ENCODE measurements at places on chromosomes 2 and 18.

- DNase-seq = no peak
These were observed 468.0 kb upstream of the PKDCC start for GRCh38 chr2:41579806-41580205.

DNA sequence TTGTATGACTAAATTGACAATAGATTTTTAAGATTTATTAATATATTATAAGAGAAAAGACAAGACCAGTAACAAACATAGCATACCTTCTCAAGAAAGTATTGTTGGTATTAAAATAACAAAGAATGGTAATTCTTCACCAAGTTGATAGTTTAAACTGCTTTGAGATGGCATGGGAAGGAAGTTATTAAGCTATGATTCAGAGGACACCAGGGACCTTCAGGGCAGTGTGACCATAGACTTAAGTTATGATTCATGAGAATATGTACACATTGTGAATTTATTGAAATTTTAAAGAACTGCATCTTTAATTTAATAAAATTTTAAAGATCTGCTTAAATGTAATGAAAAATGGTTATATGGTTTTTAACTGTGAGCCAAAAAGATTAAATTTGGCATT is 205.7 kb downstream of the DSEL start:
- no peak for DNase-seq

- DNase-seq = no peak
These were observed 37.7 kb downstream of the HS1BP3 start for GRCh38 chr2:20612925-20613916.

DNA sequence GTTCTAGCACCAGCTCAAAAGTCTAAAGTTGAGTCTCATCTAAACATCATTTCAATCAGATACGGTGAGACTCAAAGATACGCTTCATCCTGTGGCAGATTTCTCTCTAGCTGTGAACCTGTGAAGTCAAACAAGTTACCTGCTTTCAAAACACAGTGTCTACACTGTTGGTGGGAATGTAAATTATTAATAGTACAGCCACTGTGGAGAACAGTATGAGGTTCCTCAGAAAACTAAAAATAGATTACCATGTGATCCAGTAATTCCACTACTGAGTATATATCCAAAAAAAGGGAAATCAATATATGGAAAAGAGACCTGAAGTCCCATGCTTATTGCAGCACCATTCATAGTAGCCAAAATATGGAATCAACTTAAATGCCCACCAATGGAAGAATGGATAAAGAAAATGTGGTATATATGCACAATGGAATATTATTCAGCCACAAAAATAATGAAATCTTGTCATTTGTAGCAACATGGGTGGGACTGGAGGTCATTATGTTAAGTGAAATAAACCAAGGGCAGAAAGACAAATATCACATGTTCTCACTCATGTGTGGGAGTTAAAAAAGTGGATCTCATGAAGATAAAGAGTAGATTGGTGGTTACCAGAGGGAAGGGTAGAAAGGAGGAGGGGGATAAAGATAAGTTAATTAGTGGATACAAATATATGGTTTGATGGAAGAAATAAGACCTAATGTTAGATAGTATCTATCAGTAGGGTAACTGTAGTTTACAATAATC is 11.7 kb downstream of the UBR3 start:
- no peak for DNase-seq

DNA sequence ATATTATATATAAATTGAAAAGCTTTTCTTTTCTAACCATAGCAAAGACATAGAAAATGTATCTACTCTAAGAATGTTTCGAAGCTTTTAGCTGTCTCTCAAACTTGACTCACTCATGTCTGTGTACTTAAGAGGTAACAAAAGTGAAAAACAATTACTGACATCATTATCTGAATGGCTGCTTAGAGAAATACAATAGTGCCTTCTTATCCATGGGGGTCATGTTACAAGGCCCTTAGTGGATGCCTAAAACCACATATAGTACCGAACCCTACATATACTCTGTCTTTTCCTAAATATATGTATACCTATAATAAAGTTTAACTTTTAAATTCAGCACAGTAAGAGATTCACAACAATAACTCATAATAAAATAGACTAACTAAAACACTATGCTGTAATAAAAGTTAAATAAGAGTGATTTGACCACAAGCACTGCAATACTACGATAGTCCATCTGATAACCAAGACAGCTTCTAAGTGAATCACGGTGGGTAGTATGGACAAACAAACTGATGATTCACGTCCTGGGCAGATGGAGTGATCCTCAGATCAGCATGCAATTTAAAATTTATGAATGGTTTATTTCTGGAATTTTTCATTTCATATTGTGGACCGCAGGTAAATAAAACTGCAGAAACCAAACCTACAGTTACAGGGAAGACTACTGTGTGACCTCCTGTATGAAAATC is 246.2 kb downstream of the XIRP2 start:
- no peak for DNase-seq

DNA sequence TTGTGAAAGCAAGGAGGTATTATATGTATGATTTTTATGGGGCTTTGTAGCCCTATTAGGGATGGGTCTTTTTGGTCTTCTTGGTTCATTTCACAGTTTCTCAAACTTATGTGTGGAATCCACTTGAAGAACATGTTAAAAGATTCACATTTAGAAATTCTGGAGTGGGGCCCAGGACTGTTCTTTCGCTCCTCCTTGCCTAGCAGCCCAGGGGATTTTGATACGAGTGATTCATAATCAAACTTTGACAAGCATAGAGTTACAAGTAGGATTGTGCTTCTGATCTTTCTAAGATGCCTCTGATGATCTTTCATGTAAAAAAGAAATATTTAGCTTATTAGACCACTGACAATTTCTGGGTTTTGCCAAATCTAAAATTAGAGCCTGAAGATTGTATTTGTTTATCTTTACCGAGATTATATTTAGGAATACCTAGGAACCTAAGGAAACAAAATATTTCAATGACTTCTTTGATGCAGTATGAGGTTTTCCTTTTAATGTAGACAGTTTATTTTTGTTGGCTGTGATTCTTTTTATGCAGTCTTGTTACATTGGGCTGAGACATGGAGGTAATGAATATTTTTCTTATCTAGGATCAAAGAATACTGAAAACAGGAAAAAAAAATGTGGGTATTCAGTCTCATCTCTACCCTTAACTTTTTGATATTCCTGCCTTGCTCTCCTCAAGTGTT is 324.0 kb downstream of the PARD3B start:
- peak; percentile 31 for DNase-seq

DNA sequence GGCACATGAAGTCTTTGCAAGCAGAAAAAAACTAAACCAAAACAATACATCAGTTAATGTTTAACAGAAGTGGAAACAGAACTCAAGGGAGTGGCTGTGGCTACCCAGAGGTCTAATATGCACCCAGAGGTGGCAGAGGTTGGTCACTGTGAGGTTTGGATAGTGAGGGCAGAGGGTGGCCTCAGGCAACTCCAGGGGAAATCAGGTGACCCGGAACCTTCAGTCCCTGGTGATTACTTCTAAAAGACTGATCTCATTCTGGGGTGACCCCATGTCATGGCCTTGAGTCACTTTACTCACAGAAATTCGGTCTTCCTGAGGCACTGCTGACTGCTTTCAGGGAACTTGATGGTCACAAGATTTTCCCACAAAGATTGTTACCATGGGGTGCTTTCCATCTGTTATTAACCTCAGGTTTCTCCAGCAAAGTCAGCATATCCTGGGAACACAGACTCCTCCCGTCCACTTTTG is 99.4 kb downstream of the TMEM17 start:
- DNase-seq = no peak

DNA sequence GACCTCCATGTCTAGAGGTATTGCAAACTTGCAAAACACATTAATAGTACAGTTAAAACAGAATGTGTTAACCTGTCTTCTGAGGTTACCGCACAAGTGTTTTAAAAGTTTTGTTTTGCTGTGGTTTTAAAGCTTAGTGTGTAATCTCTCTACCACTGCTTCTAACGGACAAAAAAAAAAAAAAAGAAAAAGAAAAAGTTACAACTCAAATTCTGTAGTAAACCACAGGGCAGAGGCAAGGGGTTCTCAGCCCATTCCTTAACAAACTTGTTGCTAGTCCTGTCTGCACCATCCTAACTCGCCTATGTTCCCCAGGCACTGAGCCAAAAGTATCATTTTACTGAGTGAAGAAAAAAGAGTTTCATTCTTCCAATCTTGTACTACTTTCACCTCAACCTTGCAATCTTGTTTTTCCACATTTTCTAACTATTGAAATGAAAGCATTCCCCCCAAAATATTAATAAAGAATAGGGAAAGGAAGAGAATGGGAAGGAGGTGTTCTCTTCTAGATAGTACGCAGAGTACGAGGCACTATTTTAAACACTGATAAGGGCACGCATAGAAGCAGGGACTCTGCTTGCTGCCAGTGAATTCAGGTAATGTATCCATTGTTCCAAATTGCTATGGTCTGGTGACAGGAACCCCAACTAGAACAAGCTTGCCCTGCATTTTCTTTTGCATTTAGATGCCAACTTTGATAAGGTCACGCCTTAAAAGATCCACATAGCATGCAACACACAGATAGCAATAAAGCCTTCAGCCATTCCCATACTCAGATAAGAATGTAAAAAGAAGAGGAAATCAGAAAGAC is 47.1 kb downstream of the IKZF2 start:
- DNase-seq = no peak

DNA sequence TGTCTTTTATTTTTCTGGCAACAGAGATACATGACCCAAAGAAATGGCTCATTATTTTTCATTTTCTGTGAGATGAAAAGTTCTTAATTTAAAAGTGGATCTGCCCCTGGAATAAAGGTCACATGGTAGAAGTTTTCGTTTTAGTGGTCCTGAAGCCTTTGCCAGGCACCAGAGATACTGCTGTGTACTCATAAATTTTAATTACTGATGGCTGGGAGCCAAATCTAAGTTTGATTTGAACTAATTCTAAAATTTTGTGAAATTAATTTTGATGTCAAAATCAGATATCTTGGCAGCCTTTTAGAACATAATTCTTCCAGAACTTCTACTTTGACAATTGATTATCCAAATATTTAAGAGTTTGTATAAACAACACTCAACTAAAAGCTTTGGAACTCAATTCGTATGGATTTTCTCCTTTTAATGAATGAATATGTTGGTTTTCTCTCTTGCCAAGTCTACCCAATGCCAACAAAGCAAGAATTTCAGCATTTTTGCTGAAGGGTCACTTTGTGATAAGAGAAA is 128.5 kb upstream of the SP5 start:
- DNase-seq = no peak

DNA sequence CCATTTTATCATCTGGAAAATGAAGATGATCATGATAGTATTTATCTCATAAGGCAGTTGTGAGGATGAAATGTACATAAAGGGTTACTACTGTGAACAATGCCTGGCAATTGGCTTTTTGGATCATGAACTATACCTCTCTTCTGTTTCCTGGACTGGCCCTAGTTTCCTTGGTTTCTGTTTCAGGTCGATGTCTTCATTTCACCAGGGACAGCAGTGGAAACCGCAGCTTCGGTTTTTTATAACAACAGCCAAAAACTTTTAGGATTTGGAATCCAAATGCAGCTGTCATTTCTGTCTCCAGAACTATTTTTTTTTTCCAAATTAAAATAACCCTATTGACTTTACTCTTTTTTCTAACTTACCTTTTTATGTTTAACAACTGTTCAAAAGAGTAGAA is 425.1 kb downstream of the RND3 start:
- DNase-seq = peak; percentile 57
